SW 1271 (cell line): ENCODE measurements at places on chromosomes 5 and 9.
A peak's percentile ranks its signal among the peaks of the same experiment; 100 is the strongest.

GRCh38 chr5:74325866-74326265 lies 314.7 kb downstream of the ENC1 start:
- no peak for DNase-seq

- no peak for DNase-seq
These were observed 66.8 kb downstream of the TBCA start for GRCh38 chr5:77709340-77709739.

- no peak for DNase-seq
These were observed 635 bp downstream of the FBN2 start for GRCh38 chr5:128537221-128537999.

DNA sequence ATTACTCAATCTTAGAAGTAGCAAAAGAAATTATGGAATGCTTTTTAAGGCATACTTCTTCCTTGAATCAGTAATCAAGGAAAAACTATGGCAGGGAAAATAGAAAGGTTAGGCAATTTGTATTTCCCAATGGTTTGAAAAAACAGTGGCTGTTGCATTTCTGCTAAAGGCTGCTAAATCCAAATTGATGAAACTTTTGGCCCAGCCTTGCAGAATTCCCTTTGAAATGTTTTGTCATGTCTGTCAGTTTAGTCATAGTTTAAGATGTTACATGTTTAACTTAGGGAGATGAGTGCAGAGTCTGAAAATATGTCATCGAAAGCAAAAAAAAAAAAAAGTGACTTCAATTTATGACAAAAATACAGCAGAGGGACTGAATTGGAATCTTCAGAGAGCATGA lies 878.9 kb upstream of the WWC1 start:
- DNase-seq, result no peak

- no peak for DNase-seq
These were observed 22.7 kb upstream of the RXRA start for GRCh38 chr9:134303601-134304000.

GRCh38 chr9:88287972-88288371 lies 100.3 kb upstream of the SPIN1 start:
- no peak for DNase-seq

- no peak for DNase-seq
These were observed 35.5 kb downstream of the NTNG2 start for GRCh38 chr9:132197315-132197714.

DNA sequence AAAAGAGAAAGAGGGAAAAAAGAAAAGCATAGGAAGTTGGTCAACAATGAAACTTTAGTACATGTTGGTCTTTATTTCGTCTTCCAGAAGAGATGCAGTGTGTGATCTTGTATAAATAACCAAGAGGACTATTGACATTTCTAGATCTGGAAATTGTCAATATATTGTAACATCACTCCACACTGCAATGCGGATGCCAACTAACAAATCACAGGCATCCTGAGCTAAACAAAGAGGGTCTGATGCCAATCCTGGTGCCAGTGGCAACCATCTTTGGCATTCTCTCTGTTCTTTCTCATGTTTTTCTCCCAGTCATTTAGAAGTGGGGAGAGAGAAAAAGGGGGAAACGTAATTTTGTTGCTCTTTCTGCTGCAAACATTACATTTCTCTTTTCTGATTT lies 9.7 kb downstream of the NFIB start:
- no peak for DNase-seq

DNA sequence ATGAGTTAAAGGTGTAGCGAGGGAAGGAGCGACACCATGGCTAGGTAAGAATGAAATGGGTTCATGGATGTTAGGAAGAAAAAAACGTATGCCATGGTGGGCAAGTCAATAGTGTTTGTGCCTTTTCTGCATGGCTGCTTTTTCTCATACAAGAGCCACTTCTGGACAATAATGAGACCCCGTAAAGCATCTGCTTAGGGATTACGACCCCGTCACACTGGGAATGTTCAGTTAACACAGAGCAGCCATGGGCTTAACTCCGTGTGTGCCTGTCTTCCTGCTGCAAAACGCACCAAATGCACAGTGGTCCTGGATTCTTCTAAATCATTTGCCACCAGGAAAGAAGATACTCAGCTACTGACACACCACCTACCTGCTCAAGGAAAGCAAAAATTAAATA lies 81.8 kb downstream of the NFIB start:
- DNase-seq, result no peak

DNA sequence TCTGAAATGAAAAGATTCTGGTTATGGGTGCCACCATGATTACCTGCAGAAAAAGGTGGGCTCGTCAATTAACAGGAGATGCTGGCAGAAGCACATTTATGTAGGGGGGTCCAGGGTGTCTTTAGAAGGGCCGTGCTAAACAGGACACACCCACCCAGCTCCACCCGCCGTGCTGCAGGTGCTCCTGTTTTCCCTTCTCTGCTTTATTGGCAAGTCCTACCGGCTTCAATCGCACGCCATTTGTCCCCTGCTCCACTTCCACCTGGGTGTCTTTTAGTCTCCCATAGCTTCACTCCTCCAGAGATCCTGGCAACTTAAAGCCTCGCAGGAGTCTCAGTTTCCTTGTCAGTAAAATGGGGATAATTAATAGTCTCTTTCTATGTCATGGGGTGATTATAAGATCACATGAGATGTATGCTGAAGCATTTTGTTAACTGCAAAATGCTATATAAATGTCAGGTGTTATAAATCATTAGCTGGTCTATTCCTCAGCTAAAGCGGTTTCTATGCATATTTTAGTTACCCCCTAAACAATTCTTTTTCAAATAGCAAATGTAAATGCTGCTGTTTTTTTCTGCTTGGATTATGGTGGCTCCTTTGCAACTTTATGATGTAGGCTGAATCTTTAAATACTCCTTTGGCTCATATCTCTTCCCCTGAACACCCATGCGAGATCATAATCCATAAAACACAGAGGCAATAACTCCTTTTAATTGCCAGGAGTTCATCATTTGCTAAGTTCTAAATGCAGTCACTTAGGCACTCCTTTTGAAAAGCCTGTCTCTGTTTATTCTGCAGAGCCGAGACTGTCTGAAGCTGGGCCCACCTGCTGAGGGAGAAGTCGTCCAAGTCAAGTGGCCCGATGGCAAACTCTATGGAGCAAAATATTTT lies 406.9 kb downstream of the KDM4C start:
- DNase-seq, result no peak

DNA sequence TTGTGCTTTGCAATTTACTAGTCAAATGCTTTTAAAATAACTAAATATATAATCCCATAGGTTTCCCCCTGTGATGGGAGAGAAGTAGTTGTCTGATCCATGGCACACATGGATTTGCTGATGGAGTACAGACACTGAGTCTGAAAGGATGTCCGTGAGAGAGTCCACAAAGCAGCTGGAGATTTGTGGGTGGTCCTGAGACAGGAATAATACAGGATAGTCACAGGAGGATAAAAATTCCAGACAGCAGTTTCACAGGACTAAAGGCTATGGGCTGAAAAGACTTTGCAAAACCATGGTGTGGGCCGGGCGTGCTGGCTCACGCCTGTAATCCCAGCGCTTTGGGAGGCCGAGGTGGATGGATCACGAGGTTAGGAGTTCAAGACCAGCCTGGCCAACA lies 58.7 kb upstream of the ZFR start:
- DNase-seq, result no peak

DNA sequence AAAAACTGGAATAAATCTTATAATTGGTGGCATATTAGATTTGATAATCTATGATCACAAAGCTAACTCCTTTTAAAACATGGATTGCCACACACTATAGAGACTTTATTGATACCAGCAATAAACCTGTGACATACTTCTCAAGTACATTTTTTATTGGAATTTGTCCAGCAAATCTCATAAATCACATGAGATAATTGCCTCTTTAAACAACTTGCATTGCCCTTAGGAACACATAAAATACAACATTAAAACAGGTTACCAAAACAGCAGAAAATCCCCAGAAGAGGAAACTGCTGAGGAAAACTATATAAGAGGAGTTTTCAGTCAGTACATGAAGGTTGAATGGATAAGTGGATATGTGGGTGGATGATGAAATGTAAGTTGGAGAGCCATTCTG lies 124.6 kb downstream of the SNCAIP start:
- DNase-seq, result no peak

- no peak for DNase-seq
These were observed 87.4 kb downstream of the ERCC6L2 start for GRCh38 chr9:95962936-95963335.

DNA sequence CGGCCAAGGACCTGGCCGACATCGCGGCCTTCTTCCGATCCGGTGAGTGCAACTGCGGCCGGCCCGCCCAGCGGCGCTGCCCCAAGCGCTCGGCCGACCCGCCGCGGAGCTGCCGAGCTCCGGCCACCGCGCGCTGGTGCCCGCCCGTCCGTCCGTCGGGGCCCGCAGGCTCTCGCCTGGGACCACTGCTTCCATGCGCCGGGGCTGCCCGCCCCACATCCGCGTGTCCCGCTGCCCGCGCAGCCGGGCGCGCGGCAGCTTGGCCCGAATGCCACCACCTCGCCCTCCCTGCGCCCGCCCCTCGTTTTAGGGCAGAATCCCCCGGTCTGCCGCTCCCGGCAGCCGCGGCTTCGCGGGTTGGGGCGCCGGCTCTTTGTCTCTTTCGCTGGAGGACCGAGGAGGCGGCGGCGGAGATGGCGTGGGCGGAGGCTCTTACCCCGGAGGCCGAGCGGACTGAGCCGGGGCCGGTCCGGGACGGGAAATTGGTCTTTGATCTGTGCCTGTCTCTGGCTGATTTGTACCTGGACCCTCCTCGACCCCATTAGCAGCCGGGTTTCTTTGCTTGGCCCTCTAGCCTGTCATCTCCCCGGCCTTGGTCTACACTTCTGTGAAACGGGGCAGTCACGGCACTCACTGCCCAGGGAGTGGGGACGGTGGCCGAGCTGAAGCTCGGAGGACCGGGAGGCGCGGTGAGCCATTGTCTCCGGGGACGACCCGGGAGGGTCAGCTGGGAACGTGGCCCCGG lies 871 bp downstream of the TRIO start:
- no peak for DNase-seq

- DNase-seq, result peak; percentile 30
These were observed 1033.4 kb downstream of the TLE4 start for GRCh38 chr9:80605129-80605528.

DNA sequence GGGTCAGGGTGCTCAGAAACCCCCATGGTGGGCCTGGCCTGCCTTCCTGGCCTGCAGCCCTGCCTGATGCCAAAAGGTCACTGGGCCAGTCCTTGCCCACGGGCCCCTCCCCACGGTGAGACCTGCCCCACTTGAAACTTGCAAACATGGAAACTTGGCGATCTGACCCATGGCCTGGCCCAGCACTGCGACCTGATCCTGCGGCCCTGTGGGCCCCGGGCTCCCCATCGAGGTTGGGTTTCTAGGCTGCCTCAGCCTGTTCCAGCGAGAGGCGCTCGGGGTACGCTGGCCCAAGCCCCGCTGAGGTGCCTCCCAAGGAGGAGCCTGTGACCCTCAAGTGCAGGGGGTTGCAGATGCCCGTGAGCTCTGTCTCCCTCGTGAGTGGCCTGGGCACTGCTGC lies 37.5 kb upstream of the SLC6A19 start:
- DNase-seq, result no peak

GRCh38 chr9:137293482-137294090 lies 8.5 kb downstream of the NRARP start:
- no peak for DNase-seq

DNA sequence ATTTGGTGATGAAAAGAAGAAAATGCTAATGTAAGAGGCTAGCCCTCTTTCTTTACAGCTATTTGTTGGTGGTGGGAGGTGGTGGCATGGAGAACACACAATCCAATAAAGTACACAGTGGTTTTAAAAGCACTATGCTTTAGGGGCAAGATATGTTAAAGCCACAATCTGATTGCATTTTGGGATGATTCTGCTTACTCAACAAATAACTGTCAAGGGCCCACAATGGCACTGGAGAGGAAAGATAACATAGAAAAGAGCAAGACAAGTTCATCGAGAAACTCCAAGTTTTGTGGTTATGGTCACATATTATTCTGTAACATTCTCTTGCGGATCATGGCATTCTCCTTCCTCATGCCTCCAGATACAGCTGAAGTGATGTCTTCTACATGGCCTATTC lies 38.8 kb downstream of the OTP start:
- DNase-seq, result no peak

GRCh38 chr5:148394587-148395019 lies 10.8 kb downstream of the FBXO38 start:
- no peak for DNase-seq

GRCh38 chr9:128043467-128043868 lies 23.7 kb downstream of the NAIF1 start:
- DNase-seq, result no peak

DNA sequence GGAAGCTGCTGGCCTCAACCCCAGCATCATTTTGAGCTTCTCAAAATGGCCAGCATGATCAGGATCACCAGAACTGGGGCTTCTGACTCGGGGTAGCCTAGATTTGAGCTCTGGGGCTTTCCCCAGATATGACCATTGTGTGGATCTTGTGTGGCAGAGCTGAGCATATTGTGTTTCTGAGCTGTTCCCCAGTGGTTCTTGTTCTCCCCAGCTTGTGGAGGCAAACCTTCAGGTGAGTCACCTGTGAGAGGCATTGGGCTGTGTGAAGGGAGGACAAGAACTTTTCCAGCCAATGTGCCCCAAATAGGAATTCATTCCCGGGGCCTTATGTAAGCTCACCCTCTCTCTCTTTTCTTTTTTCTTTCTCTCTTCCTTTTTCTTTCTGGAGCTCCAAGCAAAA lies 80.7 kb upstream of the PITX1 start:
- no peak for DNase-seq

DNA sequence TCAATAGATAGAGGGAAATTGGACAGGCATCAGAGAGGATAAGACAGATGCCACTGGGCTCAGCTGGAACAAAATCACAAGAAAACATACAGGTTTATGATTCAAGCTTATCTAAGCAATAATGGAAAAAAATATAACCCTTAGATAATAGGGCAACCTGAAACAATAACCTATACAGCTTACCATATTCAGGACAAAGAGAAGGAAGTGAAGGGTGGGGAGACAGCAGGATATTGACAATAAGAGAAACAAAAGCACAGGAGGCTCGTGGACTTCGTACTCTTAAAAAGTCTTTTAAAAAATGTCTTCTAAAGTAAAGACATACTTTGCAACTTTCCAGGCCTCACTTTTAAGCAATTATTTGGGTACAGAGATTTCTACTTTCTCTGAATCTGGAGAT lies 225.3 kb downstream of the NTRK2 start:
- DNase-seq, result no peak

DNA sequence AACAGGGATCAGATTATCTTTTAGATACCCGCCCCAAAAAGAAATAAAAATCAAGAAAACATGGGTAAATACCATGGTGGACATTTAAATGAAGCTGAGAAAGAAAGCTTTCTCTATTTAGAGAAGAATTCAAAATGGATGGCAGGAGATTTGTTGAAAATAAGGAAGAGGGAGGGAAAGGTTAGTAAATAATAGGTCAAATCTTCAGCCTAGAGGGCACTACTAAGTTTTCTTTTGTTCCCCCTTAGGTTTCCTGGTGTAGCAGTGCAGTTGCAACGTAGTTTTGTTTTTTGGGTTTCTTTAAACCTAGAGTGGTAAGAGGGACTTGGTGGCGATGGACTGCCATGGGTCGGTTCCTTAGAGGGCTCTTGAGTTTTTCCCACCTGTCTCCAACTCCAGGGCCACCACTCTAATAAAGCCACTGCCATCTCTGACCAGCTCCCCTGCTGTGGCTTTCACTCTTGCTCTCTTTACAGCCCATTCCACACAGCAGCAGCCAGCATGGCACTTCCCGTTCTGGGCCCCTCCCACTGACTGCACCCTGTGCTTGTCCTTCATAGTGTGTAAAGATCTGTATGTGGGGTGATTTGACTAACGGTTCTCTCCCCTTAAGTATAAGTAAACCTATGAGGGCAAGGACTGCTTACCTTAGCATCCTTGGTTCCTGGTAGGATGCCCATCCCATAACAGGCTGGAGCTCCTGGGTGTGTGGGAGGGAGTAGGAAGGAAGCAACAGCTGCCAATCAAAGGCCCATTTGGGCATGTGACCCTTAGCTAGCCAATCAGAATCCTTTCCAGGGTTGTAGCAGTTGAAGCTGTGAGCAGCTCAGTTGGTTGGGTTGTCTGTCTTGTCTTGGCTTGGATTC lies 118.3 kb downstream of the SLC1A3 start:
- no peak for DNase-seq
